ENCODE measurements at places on chromosomes 12 and 14.
A peak's percentile ranks its signal among the peaks of the same experiment; 100 is the strongest.

- DNase-seq, result no peak
Measured at GRCh38 chr14:24705840-24706239, 71.8 kb upstream of the GZMB start.

- no peak for DNase-seq
Measured at GRCh38 chr14:66651536-66652220, 143.7 kb downstream of the GPHN start.

GRCh38 chr12:94157981-94158411 is 9.6 kb downstream of the PLXNC1 start:
- DNase-seq, result no peak

DNA sequence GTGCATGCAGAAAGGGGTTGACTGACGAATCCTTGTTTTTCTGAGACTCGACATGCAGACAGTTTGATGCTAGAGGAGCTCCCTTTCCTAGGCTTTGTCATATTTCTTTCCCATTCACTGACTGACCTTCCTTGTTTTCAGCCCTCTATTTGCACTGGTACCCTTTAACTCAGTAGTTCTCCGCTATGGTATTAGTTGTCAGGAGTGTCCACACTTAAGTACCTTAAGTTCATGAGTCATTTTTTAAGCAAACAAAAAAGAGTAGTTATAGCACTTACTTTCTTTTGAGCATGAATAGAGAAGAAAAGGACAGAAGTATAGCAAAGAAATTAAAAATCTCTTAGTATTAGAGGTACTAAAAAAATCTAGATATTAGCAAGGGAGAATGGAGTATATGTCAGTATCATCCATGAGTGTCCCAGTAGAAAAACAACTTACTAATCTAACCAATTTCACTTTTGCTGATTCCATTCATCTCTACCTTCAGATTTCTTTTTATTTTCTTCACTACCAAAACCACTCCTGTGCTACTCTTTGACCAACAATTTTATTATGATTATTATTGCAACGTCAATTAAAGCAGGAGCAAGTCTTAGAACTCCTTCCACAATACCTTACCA is 8.3 kb downstream of the ATP2B1 start:
- DNase-seq, result no peak

DNA sequence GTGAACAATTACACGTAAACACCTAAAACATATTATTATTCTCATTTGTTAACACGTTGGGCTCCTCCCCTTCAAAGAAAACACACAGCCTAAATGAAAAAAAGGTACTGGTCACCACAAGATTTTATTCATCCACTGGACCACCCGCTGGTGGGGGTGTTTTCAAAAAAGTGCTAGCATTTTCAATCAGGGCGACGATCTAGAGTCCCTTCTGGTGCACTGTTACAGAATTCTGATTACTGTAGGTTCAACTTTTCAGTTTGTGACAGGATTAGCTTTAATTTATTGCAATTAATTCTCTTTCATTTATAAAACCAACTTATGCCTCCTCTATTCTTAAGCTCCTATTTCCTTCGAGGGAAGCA is 443 bp downstream of the MAGOHB start:
- peak; percentile 45 for DNase-seq

GRCh38 chr14:24432259-24433131 is 2.7 kb downstream of the KHNYN start:
- no peak for DNase-seq

DNA sequence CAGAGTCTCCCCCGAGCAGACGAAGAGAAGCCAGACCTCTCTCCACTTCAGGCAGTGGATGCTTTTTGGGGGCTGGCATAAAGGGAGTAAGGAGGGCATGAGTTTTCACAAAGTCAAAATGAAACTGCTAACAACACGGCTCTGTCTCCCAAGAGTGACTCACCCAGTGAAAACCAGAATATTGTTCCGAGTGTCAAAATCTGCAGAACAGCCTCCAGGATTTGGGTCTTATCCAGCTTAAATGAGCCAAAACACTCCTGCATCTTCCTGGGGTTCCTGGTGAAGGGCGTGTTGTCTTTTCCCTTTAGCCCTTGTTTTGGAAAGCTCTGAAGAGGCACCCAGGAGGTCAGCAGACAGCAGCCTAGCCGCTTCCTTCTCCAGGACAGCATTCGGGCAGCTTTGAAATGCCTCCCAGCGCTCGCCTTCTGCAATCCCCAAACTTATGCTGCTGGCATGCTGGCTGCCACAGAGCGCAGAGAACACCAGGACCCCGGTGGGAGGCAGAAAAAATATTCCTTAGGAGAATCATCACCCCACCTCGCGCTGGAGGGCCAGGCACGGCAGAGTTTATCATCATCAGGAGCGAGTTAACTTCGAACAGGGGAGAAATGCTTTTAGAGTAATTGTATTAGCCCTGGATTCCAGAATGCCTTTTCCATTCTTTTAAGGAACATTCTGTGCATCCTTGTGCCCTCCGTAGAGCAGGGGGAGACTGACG is 117.7 kb upstream of the NCOR2 start:
- peak; percentile 44 for DNase-seq

DNA sequence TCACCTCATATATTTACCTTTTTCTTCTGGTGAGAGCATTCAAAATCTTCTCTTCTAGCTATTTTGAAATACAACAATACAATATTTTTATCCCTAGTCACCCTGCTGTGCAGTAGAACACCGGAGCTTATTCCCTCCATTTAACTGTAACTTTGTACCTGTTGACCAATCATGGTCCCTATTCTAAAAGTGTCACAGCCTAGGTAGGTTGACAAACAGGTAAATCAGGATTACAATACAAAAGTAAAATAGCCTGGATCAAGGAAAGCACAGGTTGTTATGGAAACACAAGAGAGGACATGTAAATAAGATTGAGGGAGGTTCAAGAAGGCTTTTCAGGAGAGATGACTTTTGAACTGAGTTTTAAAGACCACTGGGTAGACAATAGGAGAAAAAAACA is 670.9 kb downstream of the DIO2 start:
- DNase-seq, result no peak

DNA sequence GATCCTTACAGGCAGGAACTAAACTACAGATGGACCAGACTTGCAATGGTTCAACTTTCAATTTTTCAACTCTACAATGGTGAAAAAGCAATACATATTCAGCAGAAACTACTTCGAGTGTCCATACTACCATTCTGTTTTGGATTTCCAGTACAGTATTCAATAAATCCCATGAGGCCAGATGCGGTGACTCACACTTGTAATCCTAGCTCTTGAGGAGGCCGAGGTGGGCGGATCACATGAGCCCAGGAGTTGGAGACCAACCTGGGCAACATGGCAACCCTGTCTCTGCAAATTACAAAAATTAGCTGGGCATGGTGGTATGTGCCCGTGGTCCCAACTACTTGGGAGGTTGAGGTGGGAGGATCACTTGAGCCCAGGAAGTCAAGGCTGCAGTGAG is 336.1 kb downstream of the MED13L start:
- DNase-seq, result no peak

DNA sequence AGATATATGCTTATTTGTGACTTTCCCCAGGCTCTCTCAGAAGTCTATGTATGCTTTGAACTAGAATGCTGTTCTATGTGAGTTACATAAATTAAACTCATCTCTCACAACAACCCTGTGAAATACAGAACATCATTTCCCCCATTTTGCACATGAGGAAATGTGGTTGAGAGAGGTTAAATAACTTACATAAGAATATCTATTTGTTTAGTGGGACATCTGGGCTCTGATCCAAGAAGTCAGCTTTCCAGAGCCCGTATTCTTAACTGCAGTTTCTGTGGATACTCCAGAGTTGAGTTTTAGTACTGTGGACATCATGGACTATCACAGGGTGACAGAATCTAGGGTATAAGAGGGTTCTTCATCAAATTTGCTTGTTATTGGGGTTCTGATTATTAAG is 242.5 kb upstream of the ARHGAP5 start:
- no peak for DNase-seq

GRCh38 chr14:90728951-90729350 is 87.3 kb downstream of the TTC7B start:
- DNase-seq, result no peak

GRCh38 chr14:77212943-77213678 is 31.5 kb downstream of the TMEM63C start:
- DNase-seq, result peak; percentile 57

DNA sequence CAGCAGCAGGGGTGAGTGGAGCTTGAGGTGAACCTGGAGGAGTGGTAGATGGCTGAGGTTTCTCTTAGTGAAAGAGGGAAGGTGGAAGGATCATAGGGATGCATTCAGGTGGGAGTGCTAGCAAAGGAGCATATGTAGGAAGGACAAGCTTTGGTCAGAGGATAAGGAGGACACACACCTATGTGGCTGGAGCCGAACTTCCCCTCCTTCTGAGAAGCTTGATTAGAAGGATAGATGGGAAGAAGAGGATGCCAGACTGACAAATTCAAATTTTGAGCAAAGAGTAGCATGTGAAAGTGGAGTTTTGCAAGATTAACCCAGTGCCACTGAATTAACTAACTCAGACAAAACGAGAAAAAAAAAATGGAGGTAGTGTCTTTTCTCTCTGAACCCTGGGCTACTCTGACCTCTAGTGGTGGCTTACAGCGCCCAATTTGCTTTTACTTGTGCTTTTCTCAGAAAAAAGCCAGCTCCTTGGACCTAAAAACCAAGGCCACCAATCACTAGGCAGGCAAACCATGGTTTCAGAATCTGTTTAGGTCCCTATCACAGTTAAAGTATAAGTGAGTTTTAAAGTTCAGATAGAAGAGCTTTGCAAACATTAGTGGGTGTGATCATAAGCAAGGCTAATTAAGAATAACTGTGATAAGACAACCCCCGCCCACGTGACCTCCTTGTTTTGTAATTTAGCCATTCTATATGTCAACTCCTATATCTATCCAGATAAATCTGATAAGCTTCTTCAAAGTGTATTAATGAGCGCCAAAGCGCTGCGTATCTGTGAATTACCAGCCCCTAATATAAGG is 15.5 kb downstream of the EMP1 start:
- peak; percentile 84 for DNase-seq

GRCh38 chr12:2334271-2334670 is 281.5 kb downstream of the CACNA1C start:
- DNase-seq, result no peak

- DNase-seq, result no peak
Measured at GRCh38 chr14:102430212-102430908, 67.6 kb downstream of the TECPR2 start.

DNA sequence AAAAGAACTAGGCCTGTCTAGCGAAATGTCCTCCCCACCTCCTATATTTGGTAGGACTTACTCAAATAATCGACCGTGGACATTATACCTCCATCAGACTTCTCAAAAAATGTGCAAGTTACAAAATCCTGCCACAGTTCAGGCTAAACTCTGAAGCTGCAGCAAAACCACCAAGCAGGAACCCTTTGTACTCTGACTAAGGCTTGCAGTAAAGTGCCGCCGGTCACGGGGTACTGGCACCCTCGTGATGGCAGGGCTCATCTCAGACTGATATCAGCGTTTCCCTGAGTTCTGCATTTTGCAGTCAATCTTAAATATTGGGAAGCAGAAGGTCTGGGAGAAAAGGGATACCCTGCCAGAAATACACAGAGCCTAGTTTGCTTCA is 17.1 kb downstream of the SLC11A2 start:
- DNase-seq, result peak; percentile 54

DNA sequence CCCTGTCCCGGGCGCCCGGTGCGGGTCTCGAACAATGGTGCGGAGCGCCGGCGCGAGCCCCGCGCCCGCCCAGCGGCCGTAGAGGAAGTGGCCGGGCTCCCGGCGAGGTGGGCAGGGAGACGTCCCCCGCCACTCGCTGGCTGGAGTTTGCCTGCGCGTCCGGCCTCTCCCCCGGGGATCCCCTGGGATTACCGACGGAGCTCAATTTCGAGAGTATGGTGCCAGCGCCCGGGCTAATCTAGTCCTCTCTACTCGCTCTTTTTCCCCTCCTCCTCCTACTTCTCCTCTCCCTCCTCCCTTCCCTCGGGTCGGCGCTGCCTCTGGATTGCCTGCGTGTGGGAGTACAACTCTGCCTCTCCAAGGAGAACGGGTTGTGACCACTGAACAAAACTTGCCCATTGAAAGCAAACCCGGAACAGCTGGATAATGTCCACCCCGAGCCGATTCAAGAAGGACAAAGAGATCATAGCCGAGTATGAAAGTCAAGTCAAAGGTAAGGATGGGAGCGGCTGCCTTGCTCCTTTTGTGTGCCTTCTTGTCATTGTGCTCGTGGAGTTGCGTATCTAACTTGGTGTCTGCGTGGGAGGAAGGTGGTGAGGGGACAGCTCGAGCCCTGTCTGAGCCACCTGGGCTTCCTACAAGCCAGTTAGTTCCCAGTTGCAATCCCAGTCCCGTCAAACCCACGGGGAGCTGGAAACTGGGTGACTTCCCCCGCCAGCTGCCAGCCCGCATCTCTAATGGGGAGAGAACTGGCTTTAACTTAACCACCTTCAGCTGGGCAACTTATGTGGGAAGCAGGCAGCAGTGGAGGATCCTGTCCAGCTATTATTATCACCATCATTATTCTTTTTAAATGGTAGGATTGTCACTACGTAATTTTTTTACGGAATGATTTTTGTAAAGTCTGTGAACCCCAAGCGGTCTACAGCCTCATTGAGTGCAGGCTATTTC is at the start of gene SRGAP1:
SRGAP1 (plus strand) TSS at position 310 of the 951 bp plus-strand sequence; CDS start at position 427, 117 bp downstream.
- DNase-seq, result no peak

DNA sequence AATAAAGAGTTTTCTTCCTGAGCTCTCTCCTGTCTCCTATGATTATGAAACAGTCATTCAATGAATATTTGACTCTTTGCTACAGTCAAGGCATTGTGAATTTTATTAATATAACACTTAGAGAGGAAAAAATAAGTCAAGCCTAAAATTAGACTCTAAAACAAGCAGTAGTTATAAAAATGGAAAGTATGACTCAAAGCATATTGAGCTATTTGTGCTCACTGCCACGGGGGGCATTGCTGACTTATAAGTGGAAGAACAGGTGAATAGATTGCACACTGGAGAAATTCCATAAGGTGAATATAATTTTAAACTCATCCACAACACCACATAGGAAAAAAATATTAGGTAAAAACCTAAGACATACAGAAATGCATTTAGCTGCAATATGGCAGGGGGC is 87.7 kb upstream of the CCDC196 start:
- DNase-seq, result no peak

GRCh38 chr14:36477266-36477665 is 42.8 kb downstream of the NKX2-1 start:
- no peak for DNase-seq

DNA sequence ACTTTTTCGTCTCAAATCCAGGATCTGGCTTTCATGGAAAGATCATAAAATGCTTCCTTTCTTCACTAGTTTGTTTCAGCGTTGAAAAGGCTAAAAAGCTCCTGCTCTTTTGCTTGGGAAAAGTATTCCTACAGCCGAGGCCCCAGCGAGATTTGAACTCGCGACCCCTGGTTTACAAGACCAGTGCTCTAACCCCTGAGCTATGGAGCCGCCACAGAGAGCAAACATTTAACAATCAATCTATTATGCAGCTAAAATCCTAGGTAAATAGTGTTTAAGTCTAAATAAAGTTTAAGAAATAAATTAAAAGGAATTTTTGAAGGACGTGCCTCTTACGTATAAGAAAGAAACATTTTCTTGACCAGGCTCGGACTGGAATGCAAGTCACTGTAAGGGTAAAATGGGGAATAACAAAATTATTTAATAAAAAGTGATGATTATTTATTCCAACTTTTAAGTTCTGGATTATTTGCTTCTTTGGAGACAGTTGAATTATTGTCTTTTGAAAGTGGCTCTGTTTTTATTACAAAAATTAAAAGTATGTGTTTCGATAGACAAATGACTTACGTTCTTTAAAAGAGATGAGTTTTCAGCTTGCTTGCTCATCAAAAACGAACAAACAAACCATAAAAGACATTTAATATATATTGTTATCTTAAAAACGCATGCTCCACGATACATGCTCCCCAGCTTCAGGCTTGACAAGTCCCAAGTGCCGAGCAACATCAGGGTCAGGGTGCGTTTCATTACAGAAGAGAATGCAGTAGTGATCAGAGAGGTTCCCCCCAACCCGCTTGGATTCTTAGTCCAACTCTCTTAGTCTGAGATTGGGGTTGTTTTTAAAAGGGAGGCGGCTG is 10.2 kb downstream of the OR6S1 start:
- peak; percentile 63 for DNase-seq
